Dermis blood vessel endothelial cell (primary cell): ENCODE measurements at places on chromosomes 6 and 20. TPM values are rescaled to one million over a fixed set of nuclear protein-coding genes. Genes with fewer than 3 reads are reported as not detected.

DNA sequence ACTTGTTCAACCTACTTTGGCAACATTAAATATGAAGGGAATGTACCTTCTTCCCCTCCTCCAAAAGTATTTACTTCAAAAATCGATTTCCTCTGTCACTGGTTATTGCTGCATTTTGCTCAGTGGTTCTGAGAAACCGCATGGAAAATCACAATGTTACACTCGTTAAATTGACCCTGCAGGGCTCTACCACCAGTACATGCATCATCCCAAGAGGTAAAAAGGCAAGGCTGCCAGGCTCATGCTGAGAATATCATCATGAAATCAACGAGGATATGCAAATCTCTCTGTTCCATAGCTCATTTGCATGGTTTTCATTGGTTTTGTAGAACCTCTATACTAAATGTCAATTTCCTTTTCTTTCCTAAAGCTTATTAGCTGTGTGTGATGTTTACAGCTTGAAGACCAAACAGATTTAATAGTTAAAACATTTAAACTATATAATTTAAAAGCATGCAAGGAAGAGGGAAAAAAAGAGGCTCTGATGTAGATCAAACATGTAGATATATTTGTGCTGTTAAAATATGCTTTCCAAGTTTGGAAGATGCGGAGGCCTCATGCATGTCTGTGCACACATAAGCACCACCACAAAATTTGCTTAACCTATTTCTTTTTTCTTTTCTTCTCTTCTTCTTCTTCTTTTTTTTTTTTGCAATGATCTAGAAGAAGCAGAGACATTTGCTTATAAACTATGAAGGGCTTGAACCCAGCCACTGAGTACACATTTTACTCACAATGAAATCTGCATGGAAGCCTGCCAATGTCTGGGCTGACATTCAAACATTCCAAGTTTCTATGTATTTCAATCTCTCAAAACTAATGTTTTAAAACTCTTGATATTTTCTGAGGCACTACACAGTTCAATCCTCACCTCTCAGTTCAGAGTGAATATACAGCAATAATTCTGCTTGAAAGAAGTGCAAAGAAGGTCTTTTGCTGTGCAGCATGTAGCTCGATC is 194.0 kb downstream of the GMPR start:
- DNase-seq, result no peak

MICB gene
- 14.5 and 29.3 TPM in 2 replicates for total RNA-seq

DNA sequence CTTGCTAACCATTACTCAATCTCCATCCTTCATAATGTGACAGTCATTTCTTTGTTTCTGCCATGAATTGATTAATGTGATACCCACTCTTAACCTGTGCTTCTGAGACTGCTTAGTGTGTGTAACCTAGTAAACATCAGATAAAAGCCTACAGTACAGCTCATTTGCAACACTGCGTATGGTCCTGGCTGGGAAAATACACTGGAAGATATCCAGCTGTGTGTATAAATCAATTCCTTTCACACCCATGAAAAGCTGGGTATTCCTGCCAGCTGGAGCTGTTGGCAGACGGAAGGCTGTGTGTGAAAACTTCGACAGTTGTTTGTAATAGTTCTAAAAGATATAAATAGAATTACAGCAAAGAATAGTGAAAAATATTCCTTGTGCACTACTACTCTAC is 509.2 kb downstream of the FRK start:
- DNase-seq, result no peak

WFDC2 gene
- total RNA-seq, result not detected in 2 replicates

GRCh38 chr6:134317471-134318131 is at the start of gene SGK1:
TSS of gene SGK1 (minus strand) at chr6:134318112. CDS start at chr6:134317460, 652 bp downstream.
- DNase-seq, result peak; percentile 30

DNA sequence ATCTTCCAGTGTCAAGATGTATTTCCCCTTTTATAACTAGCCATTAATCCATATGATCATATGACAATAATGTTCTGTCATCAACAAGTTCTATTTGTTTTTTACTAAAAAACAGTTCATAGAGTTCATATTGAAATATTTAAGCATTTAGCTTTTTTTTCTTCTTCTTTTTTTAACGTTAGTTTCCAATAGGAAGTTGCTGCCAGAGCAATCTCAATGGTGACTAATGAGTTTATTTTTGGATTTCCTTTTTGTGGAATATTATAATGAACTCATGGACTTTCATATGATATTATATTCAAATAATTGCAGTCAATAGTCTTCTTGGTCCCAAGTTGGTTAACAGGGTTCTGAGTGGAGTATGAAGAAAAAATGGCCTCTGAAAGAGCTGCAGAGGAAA is 343.3 kb downstream of the BCKDHB start:
- peak; percentile 43 for DNase-seq

GRCh38 chr6:15356179-15356578 is 110.3 kb downstream of the JARID2 start:
- no peak for DNase-seq

GRCh38 chr20:39268981-39269461 is 306.9 kb downstream of the DHX35 start:
- DNase-seq, result peak; percentile 75

PNLDC1 gene
- 0.51 TPM in 1 of 2 replicates, not detected in the other for total RNA-seq

DNA sequence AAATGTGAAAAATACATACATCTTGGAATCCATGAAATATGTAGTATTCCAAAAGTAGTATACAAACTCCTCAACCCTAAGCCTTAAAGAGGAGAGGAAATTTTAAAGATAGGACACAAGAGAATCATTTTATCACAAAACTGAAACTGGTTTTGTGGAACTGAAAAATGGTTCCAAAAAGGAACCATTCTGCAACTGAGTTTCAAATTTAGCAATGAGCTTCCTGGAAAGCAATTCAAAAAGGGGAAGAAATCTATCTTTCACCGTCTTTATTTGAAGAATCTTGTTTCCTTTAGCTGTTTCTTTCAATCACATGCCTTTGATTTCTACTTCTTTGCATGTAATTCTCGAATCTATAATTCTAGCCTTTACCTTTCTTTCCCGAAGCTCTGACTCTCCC is 32.2 kb upstream of the LAMP5 start:
- no peak for DNase-seq

GJA1 gene
- total RNA-seq, result 482 and 745 TPM in 2 replicates

GRCh38 chr6:148998704-148999103 is 251.9 kb downstream of the UST start:
- no peak for DNase-seq

LY6G6C gene
- not detected in 2 replicates for total RNA-seq

- DNase-seq, result no peak
Measured at GRCh38 chr6:24408719-24409410, 6.1 kb downstream of the MRS2 start.

SLC22A16 gene
- not detected in 2 replicates for total RNA-seq

GRCh38 chr6:1009103-1009502 is 302.8 kb upstream of the FOXQ1 start:
- DNase-seq, result no peak

- peak; percentile 3 for DNase-seq
Measured at GRCh38 chr6:6975459-6976111, 132.2 kb upstream of the RREB1 start.

DNA sequence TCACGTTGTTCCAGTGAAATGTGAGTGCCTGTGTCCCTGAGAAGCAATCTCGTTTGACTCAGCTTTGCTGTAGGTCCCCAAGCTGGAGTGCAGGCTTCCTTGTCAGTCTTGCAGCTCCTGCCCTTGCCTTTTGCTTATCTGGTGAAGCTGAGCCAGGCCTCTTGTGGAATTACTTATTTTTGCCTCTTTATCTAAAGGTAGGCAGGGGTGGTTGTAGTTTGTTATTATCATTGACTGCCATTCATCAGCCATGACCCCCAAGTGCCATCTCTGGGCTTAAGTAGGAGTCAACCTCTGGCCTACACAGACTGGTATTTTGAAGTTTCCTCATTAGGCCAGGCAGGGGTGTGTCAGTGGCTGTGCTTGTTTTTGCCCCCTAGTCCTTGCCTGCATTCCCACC is 2.1 kb downstream of the TMEM14B start:
- no peak for DNase-seq

DNA sequence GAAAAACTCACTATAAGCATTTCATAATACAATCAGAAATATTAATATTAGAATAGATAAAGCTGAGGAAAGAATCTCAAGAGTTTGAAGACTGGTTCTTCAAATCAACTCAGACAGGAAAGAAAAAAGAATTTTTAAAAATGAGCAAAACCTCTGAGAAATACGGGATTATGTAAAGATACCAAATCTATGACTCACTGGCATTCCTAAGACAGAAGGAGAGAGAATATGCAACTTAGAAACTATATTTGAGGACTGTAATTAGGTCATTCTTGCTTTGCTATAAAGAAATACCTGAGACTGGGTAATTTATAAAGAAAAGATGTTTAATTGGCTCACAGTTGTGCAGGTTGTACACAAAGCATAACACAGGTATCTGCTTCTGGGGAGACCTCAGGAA is 665.1 kb downstream of the RNF144B start:
- no peak for DNase-seq

- no peak for DNase-seq
Measured at GRCh38 chr6:57248311-57248895, 26.3 kb upstream of the RAB23 start.

DNA sequence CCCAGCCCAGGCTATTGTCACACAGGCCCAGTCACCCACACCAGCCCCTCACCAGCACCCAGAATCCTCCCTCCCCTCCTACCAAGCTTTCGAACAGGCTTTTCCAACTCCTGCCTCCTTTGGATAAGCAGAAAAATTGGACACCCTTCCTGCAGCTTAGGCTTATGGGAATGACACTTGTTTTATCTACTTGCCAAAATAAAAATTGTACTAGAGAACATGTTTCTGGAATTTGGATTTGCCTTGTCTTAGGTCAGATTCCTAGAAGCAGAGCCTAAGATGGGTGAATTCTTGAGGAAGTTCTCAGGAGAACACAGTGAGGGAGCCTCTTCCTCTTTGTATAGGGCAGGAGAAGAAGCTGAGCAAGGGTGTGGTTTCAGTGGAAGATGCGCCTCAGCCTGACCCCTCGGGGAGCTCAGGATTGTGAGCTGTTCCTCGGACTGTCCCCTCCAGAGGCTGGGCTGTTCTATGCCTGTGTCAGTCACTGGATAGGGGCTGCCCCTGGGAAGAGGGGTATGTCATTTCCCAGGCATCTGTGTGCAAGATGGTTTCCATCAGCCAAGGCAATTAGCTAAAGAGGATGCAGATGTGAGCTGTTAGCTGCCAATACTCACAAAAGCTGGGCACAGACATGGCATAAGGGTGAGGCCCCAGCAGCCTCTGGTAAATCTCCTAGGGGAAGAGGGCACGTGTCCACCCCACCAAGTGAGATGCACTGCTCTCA is 33.9 kb downstream of the ITPR3 start:
- DNase-seq, result peak; percentile 16

RAB44 gene
- total RNA-seq, result under 0.01 TPM in 1 of 2 replicates, not detected in the other

DNA sequence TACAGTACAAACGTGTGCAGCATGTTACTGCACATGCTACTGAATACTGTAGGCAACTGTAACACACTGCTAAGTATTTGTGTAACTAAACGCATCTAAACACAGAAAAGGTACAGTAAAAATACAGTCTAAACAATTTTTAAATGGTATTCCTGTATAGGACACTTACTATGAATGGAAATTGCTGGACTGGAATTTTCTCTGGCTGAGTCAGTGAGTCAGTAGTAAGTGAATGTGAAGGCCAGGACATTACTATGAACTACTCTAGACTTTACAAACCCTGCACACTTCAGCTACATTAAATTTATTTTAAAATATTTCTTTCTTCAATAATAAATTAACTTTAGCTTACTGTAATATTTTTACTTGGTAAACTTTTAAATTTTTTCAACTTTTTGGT is 225.0 kb upstream of the TENT5A start:
- DNase-seq, result no peak

DNA sequence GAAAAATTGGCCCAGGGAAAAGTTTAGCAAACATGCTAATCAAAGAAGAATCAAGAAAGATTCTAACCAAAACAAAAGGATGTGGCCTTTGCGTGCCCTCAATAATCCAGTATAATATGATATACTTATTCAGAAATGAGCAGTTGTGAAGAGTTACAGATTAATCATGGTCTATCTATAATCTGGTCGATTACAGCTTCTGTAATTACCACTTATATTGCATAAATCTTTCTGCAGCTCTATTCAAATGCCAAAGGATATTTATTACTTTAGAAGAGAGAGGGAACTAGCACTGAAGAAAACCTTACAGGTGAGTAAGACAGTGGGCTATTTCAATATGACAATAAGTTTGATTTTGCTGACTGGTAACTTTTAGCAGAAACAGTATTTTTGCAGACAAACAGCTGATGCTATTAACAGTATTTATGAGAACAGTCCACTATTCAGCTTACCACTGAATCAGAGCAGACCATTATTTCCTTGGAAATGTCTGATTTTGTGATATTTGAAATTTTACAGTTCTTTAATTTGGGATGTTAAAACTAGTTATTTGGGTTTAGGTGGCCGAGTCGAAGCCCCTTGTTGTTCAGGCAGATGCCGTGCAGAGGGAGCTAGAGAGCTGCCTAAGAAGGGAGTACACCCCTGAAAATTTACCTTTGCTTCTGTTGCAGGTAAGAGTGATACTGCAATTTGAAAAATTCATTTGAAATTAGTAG is 92.2 kb downstream of the CEP57L1 start:
- peak; percentile 63 for DNase-seq

PHACTR3 gene
- total RNA-seq, result 0.51 and 1.3 TPM in 2 replicates

DNA sequence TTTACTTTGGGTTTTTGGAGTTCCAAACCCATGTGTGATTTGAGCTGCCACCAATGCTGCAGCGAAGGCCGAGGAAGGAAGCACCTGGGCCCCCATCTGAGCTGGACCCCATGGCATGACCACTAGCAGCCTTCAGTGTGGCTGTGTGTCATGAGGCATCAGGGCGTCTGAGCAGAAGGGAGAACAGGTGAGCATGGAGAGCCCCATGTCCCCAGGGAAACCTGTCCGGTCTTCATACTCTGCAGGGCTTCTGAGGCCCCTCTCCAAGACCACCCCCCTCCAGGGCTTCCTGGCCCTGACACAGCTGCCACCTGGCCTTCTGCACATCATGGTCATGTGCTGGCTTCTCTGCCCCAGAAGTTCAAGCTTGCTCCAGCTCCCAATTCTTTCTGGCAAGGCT is 169.1 kb upstream of the CST7 start:
- no peak for DNase-seq

- DNase-seq, result no peak
Measured at GRCh38 chr20:7523288-7523687, 417.0 kb downstream of the HAO1 start.
